T-helper 22 cell (primary cell): ENCODE measurements at places on chromosomes 13 and 19.

GRCh38 chr13:105441051-105441750 is 1094.3 kb downstream of the EFNB2 start:
- no peak for DNase-seq

DNA sequence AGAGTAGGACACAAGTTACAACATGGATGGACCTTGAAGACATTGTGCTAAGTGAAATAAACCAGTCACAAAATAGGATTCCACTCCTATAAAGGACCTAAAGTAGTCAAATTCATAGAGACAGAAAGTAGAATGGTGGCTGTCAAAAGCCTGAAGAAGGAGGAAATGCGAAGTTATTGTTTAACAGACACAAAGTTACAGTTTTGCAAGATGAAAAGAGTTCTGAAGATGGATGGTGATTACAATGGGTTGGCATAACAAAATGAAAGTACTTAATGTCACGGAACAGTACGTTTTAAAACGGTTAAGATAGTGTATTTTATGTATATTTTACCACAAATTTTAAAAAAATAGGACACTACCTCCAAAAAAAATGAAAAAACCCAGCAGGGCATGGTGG is 34.8 kb downstream of the FOXO1 start:
- DNase-seq: no peak

DNA sequence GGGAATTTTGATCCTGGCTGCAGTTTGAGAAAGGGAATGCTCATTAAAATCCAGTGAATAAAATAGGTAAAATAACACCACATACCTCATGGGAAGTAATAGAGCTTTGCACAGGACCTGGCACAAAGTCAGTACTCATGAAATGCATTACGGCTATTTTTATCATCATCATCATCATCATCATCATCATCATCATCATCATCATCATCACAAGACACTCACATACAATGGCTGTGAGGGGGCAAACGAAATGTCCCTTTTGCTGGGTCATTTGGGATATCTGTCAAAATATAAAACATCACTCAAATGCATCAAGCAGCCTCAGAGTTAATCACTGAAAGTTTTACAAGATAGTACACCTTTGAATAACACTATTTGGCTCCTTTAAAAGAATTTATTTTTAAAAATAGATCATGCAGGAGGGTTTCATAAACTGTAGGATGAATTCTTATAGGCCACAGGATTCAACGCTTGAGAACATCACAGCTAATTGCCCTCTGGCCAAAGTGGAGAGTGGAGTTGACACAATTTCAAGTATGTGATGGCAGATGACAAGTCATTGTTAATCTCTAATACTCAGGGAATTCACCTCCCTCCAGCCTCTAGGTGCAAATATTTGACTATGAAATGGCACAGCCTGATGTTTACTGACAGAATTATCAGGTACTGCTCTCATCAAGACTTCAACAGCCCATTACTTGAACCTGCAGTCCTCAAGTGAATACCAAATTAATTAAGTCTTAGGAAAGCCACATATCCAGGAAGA is 14.2 kb upstream of the ZNF599 start:
- no peak for DNase-seq

DNA sequence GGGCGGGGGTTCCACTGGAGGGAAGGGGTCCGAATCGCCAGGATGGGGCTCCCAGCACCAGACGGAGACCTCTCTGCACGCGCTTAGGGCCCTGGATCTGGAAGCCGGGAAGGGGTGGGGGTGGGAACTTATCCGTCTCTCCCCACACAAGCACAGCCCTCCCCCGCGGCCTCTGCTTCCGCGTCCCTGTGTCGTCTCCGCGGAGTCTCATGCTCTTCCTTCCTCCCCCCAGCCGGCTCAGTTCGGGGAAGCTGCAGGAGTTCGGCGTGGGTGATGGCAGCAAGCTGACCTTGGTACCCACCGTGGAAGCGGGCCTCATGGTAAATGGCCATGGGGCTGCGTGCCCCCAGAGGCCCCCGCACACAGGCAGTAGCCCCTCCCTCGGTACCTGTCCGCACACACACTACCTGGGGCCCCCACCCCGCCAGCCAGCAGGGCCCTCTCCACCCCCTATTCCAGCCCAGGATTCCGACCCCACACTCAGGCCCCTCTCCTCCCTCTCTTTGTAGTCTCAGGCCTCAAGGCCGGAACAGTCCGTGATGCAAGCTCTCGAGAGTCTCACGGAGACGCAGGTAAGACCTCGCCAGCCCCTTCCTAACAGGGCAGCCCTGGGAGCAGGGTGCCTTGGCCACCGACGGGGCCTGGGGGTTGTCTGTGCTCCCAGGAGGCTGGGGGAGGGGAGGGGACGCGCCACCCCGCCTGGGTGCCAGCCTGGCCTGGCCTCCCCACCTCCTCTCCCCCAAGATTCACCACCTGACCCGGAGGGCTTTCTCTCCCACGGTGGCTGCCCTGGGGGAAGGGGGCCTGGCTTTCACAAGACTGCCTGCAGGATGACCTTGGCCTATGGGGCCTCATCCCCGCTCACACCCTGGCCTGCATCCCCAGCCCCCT is 3.2 kb downstream of the MIDN start:
- no peak for DNase-seq

- DNase-seq: no peak
These were observed 25.3 kb downstream of the HTR2A start for GRCh38 chr13:46871557-46871956.

GRCh38 chr19:4742723-4743646 is 19.3 kb upstream of the DPP9 start:
- DNase-seq: no peak

- peak; percentile 99 for DNase-seq
These were observed 338 bp upstream of the UBE2M start for GRCh38 chr19:58558623-58559274.

DNA sequence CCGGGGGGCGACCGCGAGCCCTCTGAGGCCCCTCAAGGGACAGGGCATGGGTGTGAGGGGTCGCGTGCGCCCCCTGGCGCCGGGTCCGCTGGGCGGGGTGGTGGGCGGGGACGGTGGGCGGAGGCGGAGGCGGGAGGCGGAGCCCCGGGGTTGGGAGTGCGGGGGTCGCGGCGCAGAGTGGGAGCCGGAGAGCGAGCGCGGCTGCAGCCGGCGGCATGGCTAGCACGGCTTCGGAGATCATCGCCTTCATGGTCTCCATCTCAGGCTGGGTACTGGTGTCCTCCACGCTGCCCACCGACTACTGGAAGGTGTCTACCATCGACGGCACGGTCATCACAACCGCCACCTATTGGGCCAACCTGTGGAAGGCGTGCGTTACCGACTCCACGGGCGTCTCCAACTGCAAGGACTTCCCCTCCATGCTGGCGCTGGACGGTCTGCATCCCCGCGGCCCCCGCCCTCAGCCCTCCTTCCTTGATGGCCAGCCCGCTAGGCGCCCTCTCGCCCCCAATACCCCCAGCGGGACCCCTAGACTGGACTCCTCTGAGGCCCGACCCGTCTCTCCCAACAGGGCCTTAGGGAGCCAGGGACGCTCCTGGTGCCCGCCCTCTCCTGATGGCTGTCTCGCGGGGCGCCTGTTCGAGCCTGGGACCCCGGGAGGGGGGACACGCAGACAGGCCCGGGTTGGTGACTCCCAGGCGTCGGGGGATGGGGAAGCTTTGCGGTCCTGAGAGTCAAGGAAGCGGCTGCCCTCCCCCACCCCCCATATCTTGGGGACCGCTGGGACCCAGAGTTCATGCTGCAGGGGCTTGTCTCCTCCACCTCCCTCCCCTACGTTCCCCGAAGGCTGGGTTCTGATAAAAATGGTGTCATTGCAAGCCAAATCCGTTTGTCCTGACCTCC is at the start of gene CLDN10:
Gene CLDN10, plus strand, starts transcription at position 182 of the 903 bp plus-strand sequence. Its CDS starts 34 bp downstream, at position 216.
- no peak for DNase-seq

DNA sequence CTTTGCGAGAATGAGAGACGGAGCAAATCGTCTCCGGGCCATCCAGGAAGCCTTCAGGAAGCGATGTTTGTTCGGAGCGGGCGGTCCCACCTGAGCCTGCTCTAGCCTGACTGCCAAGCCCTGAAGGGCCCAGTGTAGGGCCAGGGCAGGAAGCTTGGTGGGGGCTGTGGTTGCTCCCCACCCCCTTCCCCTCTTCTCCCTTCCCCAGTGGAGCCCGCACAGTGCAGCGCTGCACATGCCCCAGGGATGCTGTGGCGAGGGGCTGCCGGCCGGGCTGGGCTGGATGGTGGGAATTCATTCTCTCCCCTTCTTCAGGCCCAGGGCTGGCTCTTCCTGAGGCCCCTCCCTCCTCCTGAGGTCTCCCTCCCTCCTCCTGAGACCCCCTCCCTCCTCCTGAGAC is 7.1 kb upstream of the GRTP1 start:
- no peak for DNase-seq

GRCh38 chr13:75010941-75011340 is 471.0 kb downstream of the TBC1D4 start:
- DNase-seq: no peak

DNA sequence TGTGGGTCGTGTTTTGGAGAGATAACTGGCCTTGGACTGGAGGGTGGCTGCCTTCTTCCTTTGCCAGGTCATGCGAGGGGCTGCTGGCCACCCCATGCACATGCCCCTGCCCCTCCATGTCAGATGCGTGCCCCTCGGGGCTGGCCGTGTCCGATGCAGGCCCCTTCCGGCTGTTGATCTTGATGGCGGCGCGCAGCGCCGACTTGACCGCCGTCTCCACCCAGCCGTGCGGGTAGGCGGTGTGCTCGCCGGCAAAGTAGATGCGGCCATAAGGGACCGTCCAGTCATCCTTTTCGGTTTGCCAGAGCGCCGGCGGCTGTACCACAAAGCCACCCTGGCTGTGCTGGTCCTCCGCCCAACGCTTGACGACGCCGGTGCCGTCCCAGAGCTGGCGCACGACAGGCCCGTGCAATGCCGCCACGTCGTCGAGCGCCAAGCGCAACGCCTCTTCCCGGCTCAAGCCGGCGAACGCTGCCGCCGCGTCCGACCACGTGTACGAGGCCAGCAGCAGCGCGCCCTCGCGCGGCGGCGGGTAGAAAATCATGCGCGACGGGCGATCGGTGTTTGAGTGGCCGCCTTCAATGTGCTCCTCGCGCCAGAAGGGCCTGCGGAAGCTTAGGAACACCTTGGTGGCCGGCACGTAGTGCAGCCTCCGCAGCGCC is 6.9 kb downstream of the IL4I1 start:
- peak; percentile 52 for DNase-seq

- DNase-seq: no peak
These were observed 941 bp downstream of the DUS3L start for GRCh38 chr19:5789886-5790558.

- no peak for DNase-seq
These were observed 96.7 kb downstream of the PCDH9 start for GRCh38 chr13:67133476-67133875.

- DNase-seq: no peak
These were observed 23.8 kb upstream of the KLF12 start for GRCh38 chr13:74158028-74158427.

DNA sequence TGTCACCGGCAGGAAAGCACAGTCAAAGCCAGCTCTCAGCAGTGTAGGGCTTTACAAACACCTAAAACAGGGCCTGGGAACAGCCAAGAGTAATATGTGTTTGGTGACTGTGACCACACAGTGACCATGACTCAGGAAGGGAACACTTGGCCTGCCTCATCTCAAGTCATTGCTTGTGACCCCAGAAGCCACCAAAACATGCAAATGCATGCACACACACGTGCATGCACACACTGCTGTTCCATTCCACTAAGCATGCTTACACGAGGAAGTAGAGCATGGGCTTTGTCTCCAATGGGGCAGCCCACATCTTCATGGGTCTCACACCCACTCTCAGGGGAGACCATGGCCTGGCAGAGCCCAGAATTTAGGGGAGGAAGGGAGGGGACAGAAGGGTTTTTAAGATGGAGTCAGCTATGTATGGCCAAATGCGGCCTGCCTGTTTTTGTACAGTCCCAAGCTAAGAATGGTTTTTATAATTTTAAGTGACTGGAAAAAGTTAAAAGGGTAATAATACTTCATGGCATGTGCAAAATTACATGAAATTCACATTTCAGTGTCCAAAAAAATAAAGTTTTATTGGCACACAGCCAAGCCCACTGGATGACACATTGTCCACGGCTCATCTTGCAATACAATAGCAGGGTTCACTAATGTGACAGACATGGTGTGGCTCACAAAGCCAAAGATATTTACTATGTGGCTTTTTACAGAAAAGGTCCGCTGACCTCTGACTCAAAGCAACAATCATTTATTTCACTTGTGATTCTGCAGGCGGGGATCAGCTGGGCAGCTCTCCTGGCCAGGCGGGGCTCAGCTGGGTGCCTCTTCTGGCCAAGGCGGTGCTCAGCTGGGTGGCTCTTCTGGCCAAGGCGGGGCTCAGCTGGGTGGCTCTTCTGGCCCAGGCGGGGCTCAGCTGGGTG is 17.3 kb downstream of the ZFR2 start:
- no peak for DNase-seq

GRCh38 chr19:19626516-19627472 is 1.2 kb downstream of the LPAR2 start:
- no peak for DNase-seq

- DNase-seq: no peak
These were observed 133.9 kb upstream of the ARGLU1 start for GRCh38 chr13:106701771-106702341.

DNA sequence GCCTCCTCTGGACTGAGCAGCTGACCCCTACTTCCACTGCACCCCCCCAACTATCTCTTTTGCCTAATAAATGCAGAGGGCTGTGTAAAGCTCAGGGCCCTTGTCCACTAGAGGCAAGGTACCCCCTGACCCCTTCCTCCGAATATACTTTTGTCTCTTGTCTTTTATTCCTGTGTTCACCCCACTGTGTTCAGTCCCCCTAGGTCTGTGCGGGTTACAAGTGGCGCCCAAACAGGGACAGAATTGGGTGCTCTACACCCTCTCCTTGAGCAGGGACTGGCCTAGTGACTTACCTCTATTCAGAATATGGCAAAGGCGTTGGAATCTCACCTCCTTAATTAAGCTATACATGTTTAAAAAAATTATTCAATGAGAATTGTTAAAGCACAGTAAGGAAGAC is 15.0 kb downstream of the ZNF350 start:
- no peak for DNase-seq

DNA sequence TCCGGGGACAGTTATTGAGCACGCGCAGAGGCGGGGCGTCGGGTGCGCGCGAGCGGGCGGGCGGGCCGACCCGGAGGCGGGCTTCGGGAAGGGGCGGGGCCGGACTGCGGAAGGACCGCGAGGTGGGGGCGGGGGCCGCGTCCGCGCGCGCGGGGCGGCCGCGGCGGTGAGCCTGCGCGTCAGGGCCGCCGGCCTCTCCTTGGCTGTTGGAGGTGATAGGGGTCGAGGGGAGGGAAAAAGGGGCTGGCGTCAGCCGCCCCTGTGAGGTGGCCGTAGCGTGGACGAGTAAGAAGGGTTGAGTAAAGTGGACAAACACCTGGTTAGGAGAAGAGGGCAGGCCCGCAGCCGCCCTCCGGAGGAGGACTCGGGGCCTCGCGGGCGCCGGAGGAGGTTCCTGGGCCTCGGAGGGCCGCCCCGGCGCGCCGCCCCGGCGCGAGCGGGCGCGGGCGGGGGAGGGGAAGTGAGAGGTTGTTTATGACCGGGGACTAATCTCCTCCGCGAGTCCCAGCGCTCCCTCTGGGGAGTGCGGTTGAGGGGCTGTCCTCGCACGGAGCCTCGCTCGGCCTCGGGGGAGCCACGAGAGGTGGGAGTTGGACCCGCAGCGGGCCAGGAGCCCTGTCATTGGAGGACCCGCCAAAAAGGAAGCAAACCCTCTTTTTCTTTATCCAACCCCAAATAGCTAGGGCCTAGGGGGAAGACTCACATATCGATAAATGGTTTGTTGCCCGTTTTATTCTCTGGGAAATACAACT is 547 bp upstream of the INTS6 start:
- DNase-seq: peak; percentile 75

GRCh38 chr13:85508683-85509329 is 290.4 kb downstream of the SLITRK6 start:
- DNase-seq: no peak
